ENCODE measurements at places on chromosomes 6 and 20.

DNA sequence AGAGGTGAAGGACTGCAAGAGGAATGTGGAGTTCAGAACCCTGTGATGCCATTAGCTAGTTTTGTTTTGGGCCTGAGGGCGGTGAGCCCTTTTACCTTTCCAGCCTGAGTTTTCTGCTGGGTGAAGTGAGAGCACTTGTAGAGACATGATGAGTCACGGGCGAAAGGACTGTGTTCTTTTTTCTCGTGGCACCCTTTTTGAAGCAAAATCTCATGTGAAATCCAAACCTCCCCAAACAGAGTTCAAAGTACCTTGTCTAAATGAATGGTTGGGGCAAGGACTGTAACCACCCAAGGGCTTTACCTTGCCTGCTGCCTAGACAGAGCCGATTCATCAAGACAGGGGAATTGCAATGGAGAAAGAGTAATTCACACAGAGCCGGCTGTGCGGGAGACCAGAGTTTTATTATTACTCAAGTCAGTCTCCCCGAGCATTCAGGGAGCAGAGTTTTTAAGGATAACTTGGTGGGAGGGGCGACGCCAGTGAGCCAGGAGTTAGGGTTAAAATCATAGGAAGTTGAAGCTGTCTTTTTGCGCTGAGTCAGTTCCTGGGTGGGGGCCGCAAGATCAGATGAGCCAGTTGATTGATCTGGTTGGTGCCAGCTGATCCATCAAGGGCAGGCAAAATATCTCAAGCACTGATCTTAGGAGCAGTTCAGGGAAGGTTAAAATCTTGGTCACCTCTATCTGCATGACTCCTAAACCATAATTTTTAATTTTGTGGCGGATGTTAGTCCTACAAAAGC is 25.8 kb downstream of the SAMD5 start:
- DNase-seq, result no peak

DNA sequence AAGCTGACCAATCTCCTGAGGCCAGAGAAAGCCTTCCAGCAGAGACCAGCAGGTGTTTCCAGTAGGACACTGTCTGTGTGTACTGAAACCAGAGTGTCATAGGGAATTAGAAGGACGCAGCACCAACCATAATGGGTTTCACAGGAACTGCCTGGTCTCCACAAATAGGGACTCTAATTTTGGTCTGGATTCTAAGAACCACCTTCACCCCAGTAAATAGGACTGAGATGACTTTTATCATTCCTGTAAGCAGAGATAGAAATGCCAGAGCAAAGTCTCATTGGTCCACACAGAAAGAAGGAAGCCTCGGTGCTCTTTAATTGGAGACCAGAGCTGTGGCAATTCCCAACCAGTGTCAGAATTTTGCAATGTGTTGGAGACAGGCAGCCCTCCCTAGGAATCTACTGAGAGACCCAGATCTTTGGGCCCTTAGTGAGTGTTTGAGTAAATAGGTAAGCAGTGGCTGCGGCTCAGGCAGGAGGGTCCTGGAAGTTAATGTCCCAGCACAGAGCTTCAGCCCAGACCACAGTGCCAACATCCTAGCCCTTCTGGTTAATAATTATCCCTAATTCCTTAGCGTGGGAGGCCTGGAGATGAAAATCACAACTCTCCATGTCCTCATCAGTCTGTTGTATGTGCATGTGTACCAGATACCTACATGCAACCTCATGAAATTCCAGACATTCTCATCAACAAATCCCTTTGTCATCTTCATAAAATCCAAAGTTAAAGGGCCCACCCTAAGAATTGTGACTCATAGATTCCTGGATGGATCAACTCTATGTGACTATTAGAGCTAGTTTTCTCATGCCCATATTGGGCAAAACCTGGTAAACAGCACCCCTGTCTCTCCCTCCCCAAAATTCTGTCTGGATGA is 81.2 kb downstream of the UNC5CL start:
- no peak for DNase-seq

DNA sequence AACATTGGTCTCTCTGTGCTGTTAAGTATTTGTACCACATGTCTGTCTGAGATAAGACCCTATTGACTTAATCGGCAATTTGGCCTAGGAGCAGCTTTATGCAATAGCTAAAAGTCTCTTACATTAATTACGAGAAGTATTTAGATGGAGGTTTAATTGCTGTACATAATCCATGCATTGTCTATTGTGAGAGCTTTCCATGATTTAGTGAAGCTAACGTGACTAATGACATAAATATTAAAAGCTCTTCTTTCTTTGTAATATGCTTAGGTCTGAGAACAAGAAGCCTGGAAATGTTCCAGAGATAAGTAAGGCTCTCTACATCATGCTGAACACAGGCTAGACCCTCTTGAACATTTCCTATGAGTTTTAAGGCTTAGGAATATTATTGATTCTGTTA is 32.7 kb upstream of the FAM83B start:
- no peak for DNase-seq

GRCh38 chr20:33059741-33060390 is 6.2 kb downstream of the BPIFB3 start:
- DNase-seq, result no peak

- no peak for DNase-seq
Measured at GRCh38 chr6:83071707-83072106, 4.2 kb downstream of the DOP1A start.
